ENCODE measurements at places on chromosomes 3 and 15.
A peak's percentile ranks its signal among the peaks of the same experiment; 100 is the strongest.

DNA sequence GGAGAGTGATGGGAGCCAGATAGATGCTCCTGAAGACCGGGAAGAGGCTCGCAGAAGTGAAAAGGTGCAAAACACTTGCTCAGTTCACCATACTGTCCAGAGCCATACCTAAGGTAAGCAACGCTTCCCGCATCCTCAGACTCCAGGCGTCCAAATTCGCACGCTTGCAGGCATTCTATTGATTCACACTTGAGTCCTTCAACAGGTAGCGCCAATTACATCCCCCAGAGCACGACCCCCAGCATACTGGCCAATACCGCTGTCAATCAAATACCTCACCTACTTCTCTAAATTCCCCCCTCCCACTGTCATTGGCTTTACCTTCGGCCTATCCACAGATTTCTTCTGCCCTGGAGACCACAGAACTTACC lies 361 bp upstream of the STXBP5L start:
- DNase-seq: no peak

DNA sequence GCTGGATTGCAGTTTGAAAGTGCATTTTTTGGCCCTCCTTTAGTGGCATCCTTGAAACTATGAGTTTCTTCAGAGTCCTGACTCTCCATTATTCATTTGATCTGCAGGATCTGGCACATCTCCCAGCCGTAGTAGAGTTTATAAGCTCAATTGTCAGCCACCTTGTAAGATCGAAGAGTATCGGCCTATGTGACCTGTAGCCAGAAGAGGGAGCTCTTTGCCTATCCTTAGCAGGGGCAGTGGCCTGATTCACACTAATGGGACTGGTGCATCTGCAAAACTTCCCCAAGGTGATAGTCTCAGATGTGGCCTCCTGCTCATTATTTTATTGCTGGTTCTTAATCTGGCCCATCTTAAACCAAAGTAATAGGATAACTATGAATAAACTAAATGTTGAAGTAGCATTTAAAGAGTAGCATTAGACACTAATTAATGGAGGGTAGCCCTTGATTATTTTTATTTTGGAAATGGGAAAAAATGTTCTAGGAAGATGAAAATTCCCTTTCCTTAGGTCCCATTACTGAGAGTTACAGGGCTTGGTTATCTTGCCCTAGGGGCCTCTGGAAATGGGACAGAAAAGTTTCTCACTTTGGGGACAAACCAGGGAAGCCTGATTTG lies 21.2 kb downstream of the GCSAM start:
- DNase-seq: peak; percentile 76

- DNase-seq: no peak
Measured at GRCh38 chr3:180947761-180948390, 35.4 kb downstream of the FXR1 start.

DNA sequence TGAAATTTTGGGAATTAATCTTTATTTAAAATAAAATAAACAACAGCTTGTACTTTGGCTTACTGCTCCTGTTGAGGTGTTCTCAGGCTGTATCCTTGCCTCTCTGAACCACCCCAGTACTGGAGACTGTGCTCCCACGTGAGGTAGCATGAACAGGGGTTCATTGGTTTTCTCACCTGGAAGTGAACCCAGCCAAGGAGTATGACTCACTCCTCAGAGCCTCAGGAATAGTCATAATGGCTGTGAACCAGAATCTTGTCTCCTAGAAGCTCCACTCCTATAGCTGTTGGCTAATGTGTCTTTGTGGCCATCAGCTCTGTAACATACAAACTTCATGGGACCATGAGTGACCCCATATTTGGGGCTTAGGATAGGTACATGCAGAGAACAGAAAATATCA lies 122.5 kb upstream of the ST8SIA2 start:
- no peak for DNase-seq

GRCh38 chr3:160343132-160343531 lies 55.9 kb downstream of the IFT80 start:
- peak; percentile 13 for DNase-seq

Measured in HFFc6 (cell line).